Bronchial epithelial cell (primary cell): ENCODE measurements at places on chromosomes 1 and 21. TPM values are rescaled to one million over a fixed set of nuclear protein-coding genes. Genes with fewer than 3 reads are reported as not detected.

DNA sequence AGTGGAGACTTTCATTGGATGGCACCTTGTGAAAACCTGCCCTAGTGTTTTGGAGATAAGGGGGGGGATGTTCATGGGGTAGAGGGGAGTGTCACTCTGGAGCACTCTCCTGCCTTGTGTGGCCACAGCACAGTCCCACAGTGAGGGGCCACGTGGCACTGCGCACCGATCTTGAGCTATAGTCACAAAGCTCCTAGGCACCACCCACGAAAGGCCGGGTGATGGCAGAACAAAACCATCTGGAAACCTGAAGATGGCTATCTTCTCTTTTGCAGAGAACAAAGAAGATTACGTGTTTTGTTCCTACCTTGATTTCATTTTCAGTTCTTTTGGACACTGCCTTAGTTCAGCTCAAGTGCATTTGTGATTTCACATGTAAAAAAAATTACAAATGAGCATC, 220.6 kb downstream of the RGS7 start:
- no peak for DNase-seq

DNA sequence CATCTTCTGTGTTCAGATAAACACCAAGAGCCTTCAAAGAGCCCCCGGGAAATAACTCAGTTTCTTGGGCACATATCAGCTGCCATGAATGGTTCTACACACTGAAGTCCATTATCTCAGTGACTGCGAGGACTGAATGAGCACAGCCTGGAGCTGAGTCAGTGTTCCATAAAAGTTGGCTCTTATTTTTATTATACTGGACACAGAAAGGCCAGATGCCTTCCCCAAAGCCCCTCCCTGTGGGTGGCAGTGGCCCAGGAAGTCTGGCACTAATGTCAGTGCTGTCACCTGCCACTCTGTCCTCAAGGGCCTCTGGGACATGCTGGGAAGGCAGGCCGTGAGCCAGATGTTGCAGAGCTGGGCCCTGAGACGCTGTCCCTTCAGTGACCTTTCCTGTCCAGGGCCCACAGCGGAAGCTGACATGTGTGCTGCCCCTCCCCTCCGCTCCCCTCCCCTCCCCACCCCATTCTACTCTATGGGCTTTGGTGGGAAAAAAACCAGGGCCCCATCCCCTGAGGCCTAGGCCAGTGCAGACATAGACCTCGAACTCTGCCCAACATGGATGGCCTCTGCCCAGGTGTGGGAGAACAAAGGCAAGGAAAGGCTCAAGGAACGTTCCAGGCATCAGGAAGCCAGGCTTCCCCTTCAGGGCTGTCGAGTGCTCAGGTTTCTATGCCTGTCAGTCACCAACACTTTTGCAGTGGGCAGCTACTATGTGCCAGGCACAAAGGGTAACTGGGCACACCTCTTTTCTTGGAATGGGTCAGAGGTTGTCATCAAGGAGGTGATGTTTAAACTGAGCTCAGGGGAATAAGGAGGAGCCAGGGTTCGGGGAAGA, 22.4 kb upstream of the NPPB start:
- DNase-seq, result no peak

- DNase-seq, result no peak
Observed at GRCh38 chr1:41708332-41708731, 210.4 kb downstream of the HIVEP3 start.

GRCh38 chr21:42534421-42535378, 21.0 kb downstream of the SLC37A1 start:
- no peak for DNase-seq

DNA sequence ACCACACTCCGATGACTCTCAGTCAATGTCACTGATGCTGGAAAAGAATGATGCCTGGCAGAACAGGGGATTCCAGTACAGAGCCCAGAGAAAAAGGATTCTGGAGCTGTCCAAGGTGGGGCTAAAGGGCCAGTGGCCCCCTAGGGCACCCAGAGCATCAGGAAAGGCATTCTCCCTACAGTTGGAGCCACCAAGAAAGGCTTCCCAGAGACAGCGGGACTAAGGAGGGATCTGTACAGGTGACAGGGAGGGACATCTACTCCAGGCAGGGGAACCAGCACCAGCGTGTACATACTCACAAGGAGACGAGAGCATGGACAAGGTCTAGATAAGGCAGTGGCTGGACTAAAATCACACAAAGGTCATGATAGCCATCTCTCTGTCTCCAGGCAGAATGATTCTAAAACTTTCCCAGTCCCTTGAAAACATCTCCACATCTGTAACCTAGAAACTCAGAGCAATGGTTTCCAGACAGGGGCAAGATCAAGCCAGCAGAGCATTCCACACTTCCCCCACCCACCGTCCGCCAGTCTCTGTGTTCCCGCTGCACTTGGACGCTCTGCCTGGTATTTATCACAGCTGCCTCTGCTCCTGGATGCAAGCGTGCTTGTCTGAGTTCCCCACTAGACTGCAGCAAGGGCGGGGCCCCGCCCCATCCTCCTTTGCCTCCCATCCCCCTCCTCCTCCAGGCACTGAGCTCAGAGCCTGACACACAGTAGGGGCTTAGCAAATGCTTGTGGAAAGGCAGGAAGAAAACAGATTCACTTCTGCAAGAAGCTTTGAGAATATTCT, 111.6 kb upstream of the ZC3H12A start:
- no peak for DNase-seq

DNA sequence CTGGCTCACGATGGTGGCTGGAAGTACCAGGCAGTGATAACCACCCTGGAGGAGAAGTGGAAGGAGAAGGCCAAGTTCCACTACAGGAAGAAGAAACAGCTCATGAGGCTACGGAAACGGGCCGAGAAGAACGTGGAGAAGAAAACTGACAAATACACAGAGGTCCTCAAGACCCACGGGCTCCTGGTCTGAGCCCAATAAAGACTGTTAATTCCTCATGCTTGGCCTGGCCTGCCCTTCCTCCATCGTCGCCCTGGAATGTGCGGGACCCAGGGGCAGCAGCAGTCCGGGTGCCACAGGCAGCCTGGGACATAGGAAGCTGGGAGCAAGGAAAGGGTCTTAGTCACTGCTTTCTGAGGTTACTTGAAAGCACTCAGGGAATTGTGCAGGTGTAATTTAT, 10.8 kb downstream of the IL24 start:
- DNase-seq, result no peak

DNA sequence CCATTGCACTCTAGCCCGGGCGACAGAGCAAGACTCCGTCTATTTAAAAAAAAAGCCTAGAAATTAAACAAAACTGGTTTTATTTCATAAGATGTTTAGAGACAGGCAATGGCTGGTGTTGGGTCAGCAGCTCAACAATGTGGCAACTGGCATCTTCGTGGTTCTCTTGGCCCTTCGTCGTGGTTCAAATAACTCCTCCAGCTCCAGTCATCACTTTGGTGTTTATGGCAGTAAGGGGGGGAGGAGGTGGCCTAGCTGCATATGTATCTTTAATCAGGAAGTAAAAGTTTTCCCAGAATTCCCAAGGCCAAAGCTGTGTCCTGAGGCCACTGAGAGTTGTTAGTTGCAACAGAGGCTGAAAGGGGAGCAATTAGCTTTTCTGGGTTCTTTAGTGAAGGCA, 13.0 kb upstream of the LTN1 start:
- no peak for DNase-seq

DNA sequence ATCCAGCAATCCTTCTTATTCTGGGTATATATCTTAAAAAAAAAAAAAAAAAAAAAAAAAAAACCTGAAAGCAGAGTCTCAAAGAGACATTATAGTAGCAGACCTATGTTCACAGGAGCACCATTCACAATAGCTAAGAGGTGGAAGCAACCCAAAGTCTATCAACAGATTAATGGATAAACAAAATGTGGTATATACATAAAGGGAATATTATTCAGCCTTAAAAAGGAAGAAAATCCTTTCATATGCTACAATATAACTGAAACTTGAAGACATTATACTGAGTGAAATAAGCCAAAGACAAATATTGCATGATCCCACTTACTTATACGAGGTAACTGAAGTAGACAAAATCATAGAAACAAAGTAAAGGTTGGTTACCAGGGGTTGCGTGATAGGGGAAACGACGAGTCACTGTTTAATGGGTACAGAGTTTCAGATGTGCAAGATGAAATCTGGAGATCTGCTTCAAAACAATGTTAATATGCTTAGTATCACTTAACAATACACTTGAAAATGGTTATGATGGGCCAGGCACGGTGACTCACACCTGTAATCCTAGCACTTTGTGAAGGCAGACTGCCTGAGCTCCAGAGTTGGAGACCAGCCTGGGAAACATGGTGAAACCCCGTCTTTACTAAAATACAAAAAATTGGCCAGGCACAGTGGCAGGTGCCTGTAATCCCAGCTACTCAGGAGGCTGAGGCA, 29.5 kb downstream of the PIK3R3 start:
- DNase-seq, result peak; percentile 47

- DNase-seq, result no peak
Observed at GRCh38 chr1:9957726-9958125, 14.5 kb downstream of the NMNAT1 start.

DNA sequence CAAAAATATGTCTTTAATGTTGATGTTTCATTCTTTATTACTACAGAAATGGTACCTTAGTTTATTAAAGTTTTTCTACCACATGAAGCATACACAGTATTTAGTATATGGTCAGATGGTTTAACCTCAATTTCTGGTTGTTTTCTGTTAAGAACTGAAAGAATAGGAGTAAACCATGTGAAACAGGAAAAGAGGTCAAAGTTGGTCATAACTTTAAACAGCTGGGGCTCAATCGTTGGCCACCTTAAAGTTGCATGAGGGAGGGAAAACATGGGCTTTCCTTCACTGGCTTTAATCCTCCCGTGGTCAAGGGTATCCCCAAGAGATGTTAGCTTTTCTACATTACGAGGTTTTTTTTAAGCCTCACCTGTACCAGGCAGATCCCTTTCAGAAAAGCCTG, 483.3 kb upstream of the ADAMTS5 start:
- DNase-seq, result no peak

DNA sequence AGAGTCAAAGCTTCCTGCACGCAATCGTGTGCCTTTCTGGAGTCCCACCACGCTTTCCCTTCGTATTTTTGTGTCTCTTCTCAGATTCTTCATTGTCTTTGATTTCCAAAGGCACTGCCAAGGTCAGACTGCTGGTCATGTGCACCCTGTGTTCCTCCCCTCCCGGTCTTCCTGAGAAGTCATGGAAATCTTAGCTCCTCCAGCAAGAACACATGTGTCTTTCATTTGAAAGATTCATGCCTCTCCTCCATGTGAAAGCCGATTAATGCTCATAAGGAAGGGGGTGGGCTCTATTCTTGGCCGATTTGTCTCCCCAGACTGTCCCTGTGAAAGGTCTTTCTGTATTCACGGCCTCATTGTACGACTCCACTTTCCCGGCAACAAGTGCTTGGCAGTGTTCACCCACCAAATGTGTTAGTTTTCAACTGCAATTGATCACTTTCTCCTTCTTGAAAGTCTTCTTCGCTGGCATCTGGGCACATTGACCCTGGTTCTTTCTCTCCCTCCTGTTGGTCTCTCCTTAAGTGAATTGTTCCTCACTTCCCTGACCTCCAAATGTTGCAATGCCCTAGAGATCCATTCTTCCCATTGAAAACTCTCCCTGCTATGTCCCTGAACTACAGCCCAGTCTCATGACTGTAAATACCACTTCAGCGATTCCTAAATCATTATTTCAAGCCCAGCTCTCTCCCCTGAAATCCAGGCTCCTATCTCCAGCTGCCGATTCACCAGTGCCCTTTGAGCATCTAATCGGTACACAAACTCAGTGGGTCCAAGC, 25.4 kb downstream of the MX2 start:
- no peak for DNase-seq

DNA sequence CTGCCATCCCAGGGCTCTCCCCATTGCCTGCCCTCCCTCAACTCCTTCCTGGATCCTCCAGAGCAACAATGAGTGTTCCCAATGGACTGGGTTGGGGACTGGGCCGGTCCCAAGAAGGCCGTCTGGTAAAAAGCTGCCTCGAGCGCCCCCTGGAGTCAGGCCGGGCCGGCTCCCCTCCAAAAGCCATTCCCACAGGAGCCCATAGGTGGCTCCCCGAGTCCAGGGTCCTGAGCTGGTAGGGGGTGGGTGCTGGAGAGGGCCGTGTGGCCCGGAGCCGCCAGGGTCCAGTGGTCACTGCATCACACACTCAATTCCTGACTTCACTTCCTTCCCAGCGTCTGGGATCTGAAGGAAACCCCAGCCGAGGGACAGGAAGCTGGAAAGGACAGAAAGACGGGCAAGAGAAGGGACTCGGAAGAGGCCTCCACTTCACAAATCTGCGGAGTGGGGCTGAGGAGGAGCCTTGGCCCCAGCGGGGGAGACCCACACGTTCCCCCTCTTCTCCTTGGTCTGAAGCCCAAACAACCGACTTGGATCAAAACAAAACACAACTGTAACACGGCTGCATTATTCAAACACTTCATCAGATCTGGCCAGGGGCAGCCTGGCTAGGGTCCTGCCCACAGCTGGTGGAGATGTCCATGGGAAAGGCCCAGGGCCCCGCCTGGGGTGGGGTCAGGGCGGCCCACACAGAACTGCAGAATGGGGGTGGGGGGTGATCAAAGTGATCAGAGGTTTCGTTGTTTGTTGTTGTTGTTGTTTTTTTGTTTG, 10.9 kb upstream of the ALDH4A1 start:
- peak; percentile 42 for DNase-seq

- DNase-seq, result peak; percentile 33
Observed at GRCh38 chr1:219581344-219581743, 31.6 kb downstream of the ZC3H11B start.

DNA sequence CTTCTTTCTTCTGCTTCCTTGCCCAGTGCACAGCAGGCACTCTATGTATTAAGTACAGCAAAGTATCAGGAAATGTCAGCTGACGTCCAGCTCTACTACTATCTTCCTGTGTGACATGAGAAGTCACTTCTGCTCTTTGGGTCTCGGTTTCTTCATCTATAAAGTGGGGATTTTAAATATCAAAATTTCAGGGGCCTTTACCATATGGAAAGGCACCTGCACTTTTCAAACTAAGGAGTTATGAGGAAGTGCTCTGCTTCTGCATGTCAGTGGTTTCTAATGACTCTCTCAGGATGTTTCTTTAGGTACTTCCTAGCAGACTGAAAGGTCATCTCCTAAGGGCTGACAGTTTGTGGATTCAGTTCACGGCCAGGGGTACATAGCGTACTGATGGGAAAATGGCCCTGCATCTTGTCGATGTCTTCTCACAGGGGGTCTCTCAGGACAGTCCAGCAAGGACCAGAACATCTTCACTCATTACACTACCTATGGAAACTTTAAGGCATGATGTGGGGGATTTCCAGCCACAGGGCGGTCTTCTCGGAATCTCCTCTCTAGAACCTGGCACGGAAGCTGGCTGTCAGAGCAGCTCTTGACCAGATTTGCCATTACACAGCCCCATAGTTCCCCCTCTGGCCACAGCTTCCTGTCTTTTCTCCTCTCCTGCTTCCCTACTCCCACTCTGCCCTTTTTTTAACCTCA, 42.0 kb upstream of the MTF1 start:
- DNase-seq, result no peak

Gene CFHR1
- total RNA-seq, result not detected in 2 replicates

Gene P3R3URF
- not detected in 2 replicates for total RNA-seq

Gene DENND2D
- 23.7 and 24.3 TPM in 2 replicates for total RNA-seq

Gene CRABP2
- 5.3 and 112 TPM in 2 replicates for total RNA-seq
